ENCODE measurements at places on chromosomes 5 and 9.
A peak's percentile ranks its signal among the peaks of the same experiment; 100 is the strongest.

DNA sequence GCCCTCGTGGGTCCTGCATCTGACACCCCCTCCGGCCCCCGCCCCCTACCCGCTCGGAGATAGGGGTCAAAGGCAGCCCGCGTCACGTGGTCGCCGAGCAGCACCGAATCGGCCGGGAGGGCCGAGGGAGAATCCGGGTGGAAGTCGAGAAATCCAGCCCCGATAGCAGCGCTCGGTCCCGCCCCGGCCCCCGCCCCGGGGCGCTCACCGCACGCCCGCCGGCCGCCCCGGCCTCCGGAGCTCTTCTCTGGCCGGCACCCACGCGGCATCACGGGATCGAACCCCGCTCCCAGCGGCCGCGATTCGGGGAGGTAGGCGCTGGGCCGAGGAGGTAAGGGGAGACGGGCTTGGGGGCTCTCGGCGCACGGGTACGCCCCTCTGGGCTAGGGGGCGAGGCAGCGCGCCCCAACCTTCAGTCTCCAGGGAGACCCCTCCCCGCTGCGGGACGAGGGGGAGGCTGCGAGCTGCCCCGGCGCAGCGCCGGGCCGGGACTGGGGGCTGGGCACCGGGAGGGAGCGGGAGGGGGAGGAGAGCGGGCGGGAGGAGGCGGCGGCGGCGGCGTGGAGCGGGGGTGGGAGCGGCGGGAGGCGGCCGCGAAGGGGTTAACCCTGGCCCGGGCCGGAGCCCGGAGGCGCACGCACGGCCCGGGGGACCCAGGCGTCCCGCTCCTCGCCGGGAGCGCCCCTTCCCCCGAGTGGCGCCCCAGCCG, 22.1 kb upstream of the NDST1 start:
- DNase-seq: no peak

- DNase-seq: no peak
These were observed 8.5 kb downstream of the B4GALT7 start for GRCh38 chr5:177608243-177609075.

GRCh38 chr9:86022687-86023266, 76.6 kb downstream of the GOLM1 start:
- no peak for DNase-seq

DNA sequence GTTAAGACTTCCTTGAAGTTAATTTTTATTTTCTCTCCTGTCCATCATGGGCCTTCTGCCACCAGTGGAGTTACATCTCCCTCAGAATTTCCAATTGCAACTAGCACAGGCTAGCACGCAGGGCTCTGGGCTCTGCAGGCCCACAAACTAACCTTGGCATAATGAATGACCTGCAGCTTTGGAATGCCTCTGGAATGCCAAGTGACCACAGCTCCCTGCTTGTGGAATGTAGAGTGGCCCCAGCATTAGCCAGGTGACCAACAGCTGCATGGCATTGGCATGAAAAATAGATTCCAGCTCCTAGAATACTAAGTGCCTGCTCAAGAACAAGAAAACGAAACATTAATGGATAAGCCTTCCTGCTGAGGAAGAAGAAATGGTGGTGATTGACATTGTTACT, 726.1 kb downstream of the BRINP1 start:
- no peak for DNase-seq

- no peak for DNase-seq
These were observed 119.7 kb upstream of the PJA2 start for GRCh38 chr5:109529520-109529919.

DNA sequence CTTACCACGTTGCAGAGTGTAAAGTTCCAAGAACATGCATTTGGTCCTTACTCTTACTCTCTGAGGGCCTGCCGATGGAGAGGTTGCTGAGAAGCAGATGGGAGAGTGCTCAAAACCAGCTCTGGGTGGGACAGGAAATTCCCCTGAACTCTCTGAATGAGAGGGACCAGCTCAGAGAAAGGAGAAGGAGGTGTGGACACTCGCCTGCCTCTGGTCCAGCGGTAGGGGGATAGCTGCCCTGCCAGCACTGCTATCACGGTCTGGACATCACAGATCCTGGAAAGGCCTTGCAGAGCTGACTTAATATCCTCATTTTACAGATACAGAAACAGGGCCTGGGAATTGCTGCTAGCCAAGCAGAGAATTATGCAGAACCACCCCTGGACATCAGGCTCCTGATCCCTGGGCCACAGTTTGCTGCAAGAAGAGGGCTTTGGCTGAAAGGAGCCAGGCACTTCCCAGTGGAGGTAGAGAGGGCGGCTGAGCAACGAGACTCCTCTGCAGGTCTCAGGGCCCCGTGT, 4.9 kb downstream of the TRAF1 start:
- no peak for DNase-seq

DNA sequence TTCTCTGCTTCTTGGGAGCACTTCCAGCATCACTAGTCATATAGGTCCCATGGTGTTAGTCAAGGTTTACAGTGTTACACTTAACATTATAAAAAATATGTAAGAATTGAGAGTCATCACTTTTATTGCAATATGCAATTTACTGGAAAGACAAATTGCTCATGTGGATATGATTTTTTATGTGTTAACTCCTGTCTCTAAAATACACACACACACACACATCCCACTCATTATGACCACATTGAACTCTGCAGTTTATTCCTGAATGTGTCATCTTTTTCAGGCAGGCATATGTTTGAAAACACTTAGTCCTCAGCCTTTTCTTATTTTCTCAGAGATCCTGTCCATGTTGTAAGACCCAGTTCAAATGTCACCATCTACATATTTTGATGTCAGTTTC, 148.5 kb upstream of the MRPS30 start:
- DNase-seq: no peak

GRCh38 chr5:135662061-135662481, 83.3 kb upstream of the CXCL14 start:
- DNase-seq: no peak

DNA sequence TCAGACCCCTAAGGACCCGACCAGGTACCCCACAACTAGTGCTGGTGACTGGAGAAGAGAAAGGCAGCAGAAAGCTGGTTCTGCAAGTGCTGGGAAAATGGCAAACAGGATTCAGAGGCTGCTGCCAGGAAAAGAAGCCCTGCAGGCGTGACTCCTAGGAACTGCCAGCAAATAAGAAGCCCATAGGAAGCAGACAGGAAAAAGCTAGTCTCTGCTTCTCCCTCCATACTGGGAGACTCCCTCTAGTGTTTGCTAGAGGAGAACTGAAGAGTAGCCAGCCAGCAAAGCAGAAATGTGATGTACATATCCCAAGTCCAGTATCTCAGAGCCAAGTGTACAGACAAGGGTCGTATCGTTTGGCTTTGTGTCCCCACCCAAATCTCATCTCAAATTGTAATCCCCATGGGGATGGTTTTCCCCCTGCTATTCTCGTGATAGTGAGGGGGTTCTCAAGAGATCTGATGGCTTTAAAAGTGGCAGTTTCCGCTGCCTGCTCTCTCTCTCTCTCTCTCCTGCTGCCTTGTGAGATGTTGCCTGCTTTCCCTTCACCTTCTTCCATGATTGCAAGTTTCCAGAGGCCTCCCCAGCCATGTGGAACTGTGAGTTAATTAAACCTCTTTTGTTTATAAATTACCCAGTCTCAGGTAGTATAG, 38.1 kb upstream of the TUSC1 start:
- no peak for DNase-seq

DNA sequence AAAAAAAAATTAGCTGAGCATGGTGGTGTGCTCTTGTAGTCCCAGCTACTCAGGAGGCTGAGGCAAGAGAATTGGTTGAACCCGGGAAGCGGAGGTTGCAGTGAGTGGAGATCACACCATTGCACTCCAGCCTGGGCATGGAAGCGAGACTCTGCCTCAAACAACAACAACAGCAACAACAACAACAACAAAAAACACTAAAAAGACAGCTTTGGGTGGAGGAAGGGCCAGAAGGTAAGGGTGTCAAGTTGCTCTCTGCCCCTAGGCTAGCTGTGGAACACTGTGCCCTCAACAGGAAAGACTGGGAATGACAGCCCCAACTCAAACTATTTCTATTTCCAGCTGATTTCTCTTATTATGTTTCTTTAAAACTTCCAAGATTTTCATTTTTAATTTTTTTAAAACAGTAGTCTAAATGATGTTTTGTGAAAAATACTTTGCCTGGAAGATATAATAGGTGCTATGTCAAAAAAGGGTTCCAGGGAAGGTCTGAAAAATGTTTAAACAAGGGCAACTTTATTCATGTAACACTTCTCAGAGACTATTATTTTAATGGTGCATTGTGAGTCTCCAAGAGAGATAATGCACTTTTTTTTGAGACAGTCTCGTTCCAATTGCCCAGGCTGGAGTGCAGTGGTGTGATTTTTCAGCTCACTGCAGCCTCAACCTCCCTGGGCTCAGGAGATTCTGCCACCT, 29.9 kb downstream of the CLINT1 start:
- DNase-seq: no peak

GRCh38 chr9:108766626-108767161, 89.1 kb downstream of the ACTL7B start:
- no peak for DNase-seq

GRCh38 chr9:87810679-87811178, 71.9 kb upstream of the SPATA31E1 start:
- DNase-seq: no peak

DNA sequence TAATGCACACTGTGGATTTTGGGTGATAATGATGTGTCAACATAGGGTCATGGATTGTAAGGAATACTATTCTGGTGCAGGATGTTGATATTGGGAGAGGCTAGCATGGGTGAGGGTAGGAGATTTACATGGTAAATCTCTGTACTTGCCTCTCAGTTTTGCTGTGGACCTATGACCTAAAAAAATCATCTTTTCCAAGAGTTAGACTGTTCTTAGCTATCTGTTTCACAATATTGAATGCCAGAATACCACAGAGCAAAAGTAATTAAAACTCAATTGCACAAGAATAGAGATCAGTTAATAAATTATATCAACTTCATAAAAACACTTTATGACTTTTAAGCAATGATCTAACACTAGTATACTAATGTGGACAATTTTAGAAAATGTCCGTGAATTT, 651.6 kb downstream of the HTR1A start:
- DNase-seq: no peak

DNA sequence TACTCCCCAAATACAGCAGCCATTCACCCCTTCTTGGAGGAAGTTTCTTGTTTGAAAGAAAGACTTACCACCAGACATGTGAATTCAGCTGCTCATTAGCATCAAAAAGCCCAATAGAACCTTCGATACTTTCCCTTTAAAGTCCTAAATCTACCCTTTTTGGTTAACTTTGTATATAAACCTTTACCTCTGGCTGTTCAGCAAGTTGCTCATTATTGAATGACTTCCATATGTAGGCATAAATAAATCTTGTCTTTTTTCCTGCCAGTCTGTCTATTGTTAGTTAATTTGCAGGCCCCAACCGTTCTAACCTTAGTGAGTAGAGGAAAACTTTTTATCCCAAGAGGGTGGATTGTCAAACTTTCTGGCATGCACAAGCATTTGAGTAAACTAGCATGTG, 27.9 kb upstream of the FBXL17 start:
- DNase-seq: no peak

GRCh38 chr9:99778308-99778707, 43.4 kb upstream of the NR4A3 start:
- DNase-seq: no peak

GRCh38 chr9:129394061-129394885, 216.2 kb upstream of the IER5L start:
- peak; percentile 87 for DNase-seq

- no peak for DNase-seq
These were observed 92.3 kb downstream of the DAP start for GRCh38 chr5:10668697-10669096.

DNA sequence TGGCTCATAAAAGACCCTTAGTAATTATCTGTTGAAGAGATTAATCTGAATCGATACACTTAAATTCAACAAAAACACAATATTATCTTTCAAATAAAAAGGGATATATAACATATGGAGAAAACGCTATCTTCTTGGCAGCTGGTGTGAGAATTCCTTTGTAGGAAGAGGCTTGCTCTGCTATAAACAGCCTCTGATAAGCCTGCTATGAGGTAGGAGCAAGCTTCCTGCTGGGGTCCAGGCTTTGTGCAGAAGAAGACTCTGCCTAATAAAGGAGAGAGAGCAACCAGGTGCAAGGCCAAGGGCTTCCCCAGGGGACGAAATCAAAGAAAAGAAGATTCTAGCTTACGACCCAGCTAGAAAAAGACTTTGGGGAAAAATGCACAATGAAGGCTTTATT, 43.3 kb upstream of the SSBP2 start:
- no peak for DNase-seq

DNA sequence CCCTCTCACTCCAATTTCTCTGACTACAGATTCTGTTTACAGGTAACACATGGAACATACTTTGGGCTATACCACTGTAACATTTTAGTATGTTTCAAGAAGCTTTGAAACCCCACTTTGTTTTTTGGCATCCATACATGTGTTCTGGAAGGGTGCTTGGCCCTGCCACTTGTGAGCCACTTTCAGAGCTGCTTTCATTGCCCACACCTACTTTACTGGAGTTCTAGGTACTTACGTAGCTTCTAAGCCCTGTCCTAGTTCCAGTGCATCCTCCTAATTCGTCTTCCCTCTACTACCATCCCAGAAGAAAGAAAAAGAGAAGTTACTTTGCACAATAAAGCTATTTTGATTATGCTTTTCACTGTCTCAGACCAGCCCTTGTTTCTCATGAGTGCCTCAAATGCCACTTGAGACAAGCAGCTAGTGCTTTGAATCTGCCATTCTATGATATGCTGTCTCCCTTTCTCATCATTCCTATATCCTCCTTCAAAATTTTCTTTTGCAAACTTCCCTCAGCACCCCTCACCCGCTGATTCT, 26.5 kb upstream of the C5orf47 start:
- peak; percentile 40 for DNase-seq

DNA sequence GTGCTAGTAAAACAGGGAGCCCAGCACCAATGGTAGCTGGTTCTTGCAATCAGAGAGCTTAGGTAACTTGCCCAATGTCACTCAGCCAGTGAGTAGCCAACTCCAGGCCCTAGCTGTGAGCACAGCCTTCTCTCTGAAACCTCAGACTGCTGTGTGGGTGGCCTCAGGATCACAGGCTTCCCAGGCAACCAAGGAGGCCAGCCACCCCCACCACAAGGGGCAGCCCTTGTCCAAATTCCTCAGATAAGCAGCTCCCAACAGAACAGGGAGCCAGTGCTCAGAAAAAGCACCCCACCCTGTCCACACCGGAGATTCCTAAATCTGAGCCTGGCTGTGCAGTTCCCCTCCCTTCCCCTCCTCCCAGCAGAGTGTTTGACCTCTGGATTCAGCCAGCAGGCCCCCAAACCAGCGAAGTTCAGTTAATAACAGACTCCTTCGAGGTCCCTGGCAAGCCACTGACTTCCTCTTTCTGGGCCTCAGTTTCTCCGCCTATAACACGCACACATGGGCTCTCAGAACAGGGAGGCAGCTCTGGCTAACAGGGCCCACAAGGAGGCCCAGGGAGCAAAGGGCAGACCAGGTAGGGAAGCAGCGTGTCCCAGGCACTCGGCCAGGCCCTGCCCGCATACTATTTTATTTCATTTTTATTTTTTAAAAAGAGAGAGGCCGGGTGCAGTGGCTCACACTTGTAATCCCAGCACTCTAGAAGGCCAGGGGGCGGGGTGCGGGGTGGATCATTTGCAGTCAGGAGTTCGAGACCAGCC, 2.7 kb downstream of the EEIG1 start:
- no peak for DNase-seq

GRCh38 chr9:99103901-99104458, 933 bp upstream of the TGFBR1 start:
- DNase-seq: no peak

Data from DMS79 treated with DMSO at 0.1 percent for 48 hours (cell line).